ENCODE measurements at places on chromosomes 13 and 19. TPM values are rescaled to one million over a fixed set of nuclear protein-coding genes. Genes with fewer than 3 reads are reported as not detected.

The MADCAM1 gene
- not detected for total RNA-seq

The SPACA4 gene
- total RNA-seq = not detected

The KPTN gene
- total RNA-seq = 6.9 TPM

The OR10H1 gene
- not detected for total RNA-seq

The TEX101 gene
- not detected for total RNA-seq

The CYP4F8 gene
- total RNA-seq = not detected

The TPTE2 gene
- total RNA-seq = not detected

DNA sequence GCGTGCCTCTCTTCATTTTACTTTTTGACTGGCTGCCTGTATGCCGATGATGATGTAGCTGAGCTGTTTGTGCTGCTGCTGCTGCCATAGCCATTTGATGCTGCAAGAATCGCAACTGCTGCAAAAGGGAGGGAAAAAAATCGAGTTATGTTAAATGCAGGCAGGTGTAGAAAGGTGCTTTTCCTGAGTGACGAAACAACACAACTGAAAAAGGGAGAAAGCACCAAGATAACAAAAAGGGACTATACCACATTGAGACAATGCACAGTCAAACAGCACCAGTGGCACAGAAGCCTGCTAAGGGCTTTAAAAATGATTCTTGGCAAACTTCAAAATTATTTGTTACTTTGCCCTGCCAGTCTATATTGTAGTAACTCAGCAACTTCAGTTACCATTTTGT lies 9.1 kb downstream of the EXOSC8 start:
- no peak for DNase-seq

GRCh38 chr13:77980592-77980991 lies 62.0 kb upstream of the EDNRB start:
- DNase-seq = peak; percentile 79

DNA sequence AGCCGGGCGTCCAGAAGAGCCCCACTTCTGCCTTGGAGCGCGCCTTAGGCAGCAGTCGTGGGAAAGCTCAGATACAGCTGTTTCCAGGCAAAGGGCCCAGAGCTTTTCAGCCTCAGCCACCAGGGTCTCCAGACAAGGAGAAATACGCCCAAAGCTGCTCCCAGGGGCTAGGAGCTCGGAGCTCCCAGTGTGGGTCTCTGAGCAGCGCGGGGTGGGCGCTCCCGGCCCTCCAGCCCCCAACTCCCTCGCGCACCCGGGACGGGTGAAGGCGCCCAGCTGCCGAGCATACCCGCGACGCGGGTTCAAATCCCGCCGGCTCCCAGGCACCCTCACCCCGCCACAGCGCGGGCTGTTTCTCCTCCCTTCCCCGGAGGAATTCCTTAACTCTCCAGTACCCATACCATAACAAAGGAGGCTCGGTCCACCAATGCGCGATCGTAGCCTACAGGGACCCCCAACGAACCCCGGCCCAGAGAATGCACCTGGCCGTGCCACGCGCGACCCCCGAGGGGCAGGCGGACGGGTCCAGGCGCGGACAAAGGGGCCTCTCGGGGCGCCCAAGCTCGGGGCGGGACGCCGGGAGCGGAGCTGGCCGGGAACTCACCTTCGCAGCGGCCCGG lies 507 bp downstream of the COL4A1 start:
- no peak for DNase-seq

DNA sequence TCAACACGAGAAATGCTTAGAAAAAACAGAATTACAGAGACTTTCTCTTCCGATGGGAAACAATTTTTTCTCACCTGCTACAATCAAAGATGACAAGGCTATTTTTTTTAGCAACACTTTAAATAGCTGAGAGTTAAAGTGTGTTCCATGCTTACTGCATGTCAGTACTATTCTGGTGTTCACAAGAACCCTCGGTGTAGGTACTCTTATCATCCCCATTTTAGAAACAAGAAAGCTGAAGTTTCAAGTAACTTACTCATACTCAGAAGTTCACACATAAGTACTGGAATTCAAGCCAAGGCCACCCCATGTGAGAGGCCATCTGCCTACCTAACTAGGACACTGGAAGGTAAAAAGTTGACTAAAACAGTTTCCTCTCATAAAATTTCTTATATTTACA lies 9.0 kb upstream of the TNFRSF19 start:
- DNase-seq = no peak

GRCh38 chr19:29329460-29330134 lies 116.6 kb upstream of the UQCRFS1 start:
- DNase-seq = peak; percentile 26

DNA sequence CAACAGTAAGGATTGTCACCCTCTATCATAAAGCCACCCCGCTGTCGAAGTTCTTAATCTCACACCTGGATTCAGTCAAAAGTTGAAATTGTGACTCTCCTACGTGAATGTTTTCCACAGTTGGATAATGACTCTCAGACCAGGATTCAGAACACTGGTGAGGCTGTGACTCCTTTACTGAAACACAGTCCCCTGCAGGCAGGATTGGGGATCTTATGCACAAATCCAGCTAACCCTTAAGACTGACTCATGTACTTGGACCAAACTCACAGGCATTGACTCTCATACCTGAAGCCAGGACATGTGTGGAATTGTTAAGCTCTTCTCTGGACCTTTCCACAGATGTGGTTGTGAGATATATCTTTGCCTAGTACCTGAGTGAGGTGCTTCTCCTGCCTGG lies 46.8 kb downstream of the ZNF85 start:
- DNase-seq = no peak

DNA sequence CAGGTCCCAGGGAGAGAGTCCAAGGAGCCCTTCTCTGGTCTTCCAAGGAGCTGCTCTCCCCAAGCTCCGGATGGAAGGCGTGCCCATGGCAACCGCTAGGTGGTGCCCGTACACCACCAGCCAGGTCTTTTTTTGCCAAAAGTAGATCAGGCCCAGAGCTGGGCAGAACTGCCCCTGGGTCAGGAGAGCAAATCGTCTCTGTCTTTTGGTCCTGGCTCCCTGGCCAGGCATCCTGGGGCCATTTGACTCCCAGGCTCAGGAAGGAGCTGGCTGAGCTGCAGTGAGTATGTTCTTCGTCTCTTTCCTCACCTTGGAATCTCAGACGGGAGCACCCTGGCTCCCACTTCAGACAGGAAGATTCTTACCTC lies 24.6 kb upstream of the BCL3 start:
- peak; percentile 77 for DNase-seq

- DNase-seq = peak; percentile 90
These were observed 36.4 kb upstream of the IGFL4 start for GRCh38 chr19:46076951-46077814.

- DNase-seq = no peak
These were observed 139.6 kb upstream of the HTR2A start for GRCh38 chr13:47036294-47037008.

DNA sequence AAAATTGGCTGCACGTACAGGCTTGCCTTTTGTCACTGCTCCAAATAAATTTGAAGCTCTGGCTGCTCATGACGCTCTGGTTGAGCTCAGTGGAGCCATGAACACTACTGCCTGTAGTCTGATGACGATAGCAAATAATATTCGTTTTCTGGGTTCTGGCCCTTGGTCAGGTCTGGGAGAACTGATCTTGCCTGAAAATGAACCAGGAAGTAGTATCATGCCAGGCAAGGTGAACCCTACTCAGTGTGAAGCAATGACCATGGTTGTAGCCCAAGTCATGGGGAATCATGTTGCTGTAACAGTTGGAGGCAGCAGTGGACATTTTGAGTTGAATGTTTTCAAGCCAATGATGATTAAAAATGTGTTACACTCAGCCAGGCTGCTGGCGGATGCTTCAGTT lies 16.1 kb upstream of the AKAP11 start:
- no peak for DNase-seq

- no peak for DNase-seq
These were observed 71.8 kb downstream of the TRPM4 start for GRCh38 chr19:49229416-49229815.

DNA sequence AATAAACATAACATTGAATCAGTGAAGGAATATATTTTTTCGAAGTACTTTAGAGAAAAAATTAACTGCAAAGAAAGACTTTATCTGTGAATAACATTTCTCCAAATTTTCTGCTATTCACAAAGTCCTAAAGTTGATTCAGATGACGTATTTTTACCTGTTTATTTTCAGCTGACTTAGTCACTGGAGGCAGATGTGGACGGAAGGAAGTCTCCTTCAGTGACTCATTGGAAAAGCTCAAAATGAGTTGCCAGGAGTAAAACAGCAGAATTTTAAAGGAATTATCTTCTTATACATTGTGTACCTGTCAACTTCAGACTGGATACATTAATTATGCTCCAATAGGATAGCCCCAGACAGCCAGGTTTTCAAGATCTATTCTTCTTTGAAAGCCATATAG lies 679.3 kb upstream of the GPC6 start:
- DNase-seq = no peak

- peak; percentile 16 for DNase-seq
These were observed 324.7 kb downstream of the DLEU7 start for GRCh38 chr13:50518781-50519201.

- no peak for DNase-seq
These were observed 2.8 kb upstream of the SLC7A1 start for GRCh38 chr13:29598321-29598720.
